ENCODE measurements at places on chromosomes 1 and 21.

GRCh38 chr1:4425892-4426291, 228.5 kb upstream of the AJAP1 start:
- no peak for DNase-seq

- no peak for DNase-seq
These were observed 28.2 kb upstream of the SYDE2 start for GRCh38 chr1:85228972-85229371.

GRCh38 chr1:183435497-183435896, 17.3 kb upstream of the NMNAT2 start:
- no peak for DNase-seq

DNA sequence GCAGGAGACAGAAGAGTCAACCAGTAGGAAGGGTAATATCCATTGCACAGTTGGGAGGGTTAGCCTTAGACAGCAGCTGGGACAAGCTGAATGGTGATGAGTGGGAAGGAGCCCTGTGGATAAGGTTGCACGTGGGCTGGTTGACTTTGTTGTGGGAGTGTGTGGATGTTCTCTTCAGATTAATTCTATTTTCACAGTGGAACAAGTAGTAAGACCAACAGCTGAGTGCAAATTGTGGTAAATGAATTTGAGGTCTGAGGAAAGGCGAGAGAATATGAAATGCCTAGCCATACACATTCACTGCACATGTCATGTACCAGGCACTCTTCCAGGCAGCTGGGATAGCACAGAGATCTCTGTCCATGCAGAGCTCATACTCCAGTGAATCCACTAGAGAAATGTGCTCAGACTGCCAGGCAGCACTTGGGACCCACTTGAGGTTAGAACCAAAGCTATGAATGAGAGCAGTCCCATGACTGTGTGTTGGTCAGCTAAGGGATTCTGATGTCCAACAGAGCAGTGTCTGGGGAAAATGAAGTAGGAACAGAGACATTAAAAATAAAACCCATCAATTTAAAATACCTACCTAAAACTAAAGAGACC, 25.2 kb upstream of the VTCN1 start:
- DNase-seq, result no peak

DNA sequence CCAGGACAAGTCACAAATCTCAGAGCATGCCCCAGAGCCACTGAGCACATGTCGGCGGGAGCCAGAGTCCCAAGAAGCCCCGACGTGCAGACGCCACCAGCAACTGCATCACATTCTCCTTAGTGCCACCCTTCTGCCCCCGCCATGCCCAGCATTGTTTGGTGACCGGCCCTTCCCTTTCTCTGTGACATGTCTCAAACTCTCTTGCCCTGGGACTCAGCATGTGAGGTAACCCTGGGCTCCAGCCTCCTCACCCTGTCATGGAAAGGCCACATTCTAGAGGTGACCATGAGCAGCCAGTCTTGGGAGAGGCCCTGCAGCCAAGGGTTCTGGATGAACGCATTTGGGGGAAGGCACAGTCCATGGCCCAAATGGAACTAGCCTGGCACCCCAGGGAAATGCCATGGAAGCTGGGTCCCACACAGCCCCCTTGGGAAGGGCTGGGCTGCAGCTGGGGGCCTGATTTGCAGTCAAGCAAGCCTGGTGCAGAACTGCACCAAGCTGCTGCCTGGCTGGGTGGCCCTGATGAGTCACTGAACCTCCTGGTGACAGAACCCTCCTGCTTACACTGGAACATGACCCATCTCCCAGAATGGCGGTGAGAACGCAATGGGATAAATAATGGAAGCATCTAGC, 94.4 kb downstream of the ITPKB start:
- no peak for DNase-seq

- no peak for DNase-seq
These were observed 30.8 kb upstream of the ABCG1 start for GRCh38 chr21:42187976-42188653.

GRCh38 chr1:201288007-201288406, 4.7 kb downstream of the PKP1 start:
- DNase-seq, result no peak

DNA sequence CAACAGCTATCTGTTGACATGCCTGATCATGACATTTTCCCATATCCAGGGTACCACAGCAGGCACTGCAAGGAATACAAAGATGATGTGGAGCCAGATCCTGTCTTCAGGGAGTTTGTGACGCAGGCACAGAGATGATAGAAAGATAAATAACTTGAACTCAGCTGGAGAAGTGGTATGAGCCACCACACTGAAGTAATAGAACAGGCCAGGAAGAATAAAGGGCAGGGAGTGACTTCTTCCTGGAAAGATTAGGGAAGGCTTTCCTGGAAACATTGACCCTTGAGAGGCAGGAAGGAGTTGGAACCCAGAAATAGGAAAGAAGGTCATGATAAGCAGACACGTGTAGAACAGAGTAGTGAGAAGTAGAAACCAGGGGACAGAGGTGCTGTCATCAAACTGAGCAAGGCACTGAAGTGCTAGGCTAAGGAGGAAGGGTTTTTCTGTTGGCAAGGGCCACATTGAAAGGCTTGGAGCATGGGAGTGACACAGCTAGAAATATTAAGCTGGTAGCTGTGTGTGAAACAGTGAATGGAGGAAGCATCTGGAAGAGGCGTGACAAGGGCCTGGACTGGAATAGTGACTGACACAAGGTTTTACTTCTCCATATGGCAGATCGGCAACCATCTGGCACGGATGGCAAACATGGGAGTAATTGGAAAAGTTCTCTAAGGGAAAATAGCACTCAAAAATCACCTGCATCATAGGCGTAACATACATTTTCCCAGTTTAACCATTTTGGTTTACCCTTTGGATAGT, 68.4 kb downstream of the AK5 start:
- DNase-seq, result no peak

DNA sequence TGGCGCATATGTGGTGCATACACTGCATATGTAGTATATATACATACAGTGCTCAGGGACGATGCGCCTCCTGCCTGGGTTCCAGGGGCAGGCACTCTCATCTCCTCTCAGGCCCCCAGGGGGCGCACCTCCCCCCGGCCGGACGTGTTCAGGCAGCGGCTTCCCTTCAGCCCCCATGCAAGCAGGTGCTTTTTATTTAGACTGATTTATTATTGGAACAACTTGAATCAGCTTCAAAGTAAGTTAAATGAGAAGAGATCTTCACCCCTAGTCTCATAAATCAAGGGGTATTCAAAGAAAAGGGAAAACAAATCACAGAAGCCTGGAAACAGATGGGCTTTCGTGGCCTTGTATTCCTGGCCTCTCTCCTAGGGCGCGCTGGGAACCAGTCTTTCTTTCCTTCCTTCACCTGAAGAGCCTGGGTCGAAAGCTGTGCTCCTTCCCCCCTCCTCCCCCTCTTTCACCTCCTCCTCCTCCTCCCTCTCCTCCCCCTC, 64.6 kb downstream of the UBIAD1 start:
- DNase-seq, result no peak

DNA sequence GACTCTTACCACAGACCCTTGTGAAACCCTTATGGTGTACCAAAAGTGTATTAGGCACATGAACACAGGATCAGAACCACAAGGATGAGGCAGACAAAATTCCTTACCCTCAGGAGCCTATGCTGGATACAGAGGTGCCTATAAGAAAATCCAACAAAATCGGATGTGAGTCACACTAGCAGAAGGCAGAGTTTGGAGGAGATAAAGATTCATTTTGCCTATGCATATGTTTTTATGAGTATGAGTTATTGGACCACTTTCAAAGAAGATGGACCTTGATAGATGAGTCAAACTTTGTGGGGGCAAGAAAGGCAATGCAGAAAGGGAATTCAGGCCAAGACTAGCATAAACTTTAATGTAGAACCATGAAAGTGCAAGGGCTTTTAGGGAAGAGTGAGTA, 17.0 kb downstream of the CAMK1G start:
- DNase-seq, result no peak

GRCh38 chr1:158814970-158815369, 16.2 kb upstream of the MNDA start:
- DNase-seq, result no peak

GRCh38 chr1:45026446-45026845, 14.4 kb downstream of the UROD start:
- no peak for DNase-seq

DNA sequence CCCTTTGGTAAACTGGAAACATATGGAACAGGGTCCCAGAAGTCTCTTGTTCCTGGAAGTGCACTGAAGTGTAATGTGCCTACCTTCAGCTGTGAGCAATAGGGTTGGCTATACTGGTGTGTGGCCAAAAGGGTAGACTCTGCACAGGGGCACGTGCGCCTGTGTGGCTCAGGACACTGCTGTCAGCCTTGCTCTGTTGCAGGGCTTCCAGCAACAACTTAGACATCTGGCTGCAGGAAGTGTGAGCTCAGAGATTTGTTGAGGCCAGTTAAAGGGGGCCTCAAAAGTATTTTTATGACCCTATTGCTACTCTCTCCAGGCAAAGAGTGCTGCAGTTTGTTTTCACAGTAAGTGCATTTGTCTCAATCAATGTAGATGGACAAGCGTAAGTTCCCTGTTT, 7.5 kb downstream of the CTPS1 start:
- no peak for DNase-seq

DNA sequence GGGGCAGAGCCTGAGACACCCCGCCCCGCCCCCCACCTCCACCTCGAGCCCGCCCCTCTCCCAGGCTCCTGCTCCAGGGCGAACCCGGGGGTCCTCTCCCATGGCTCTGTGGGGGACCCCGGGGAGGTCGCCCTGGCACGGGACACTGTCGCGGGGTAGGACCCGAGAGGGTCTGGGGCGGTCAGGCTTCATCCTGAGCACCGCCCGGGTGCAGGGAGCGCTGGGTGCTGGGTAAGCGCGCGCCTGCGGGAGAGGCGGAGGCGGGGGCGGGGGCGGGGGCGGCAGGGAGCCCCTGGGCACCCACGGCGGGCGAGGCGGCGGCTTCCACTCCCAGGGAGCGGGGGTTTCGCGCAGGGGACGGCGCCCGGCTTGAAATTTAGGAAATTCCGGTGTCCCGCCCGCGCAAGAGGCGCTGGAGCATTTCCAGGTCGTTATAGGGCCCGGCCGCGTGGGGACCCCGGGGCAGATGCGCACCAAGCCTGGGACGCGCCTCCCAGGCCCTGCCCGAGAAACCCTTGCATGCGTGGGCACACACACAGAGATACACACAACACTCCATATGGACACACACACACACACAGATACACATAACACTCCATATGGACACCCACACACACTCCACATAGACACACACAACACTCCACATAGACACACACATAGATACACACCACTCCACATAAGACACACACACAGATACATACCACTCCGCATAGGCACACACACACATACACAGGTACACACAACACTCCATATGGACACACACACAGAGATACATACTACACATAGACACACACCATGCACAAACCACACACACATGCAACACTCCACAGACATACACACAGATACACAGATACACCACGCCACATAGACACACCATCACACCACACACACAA, 48.7 kb upstream of the SLC19A1 start:
- no peak for DNase-seq

DNA sequence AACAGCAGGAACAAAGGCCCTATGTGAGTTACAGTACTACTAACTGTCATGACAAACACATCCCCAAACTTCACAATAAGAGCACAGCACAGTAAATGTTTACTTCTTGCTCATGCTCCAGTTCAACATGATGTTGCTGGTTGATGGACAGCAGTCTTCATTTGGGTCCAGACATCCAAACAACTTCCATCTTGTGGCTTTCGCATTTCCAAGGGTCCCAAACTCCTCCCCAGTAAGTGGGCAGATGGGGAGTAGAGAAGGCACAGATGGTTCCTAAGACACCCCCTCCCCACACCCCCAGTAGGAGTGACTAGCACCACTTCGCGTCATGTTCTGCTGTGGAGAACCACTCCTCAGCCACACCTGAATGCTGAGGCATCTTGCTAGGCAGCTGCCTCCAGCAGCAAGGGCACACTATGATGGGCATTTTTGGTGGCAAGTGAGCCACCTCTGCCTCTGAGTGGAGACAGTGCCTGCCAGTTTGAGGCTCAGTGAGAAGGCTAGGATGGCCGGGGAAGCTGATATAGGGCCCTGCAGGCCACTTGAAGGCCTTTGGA, 32.7 kb upstream of the CD2 start:
- DNase-seq, result no peak

GRCh38 chr1:55695151-55695550, 480.0 kb upstream of the USP24 start:
- no peak for DNase-seq

GRCh38 chr1:199290186-199290585, 651.3 kb downstream of the PTPRC start:
- DNase-seq, result no peak

GRCh38 chr1:182794676-182795201, 5.2 kb downstream of the NPL start:
- DNase-seq, result no peak

GRCh38 chr1:221926441-221926840, 184.6 kb upstream of the DUSP10 start:
- DNase-seq, result no peak

- no peak for DNase-seq
These were observed 20.6 kb downstream of the PADI2 start for GRCh38 chr1:17098446-17099317.

DNA sequence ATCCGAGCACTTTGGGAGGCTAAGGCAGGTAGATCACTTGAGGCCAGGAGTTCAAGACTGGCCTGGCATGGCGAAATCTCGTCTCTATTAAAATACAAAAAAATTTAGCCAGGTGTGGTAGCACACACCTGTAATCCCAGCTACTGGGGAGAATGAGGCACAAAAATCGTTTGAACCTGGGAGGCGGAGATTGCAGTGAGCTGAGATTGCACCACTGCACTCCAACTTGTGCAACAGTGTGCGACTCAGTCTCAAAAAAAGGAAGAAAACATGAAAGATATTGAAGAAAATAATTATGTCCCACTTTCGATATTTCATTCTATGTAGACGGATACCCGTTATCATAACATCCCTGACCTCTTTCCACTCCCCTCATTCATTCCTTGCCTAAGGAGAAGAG, 19.2 kb downstream of the TUT4 start:
- DNase-seq, result no peak

DNA sequence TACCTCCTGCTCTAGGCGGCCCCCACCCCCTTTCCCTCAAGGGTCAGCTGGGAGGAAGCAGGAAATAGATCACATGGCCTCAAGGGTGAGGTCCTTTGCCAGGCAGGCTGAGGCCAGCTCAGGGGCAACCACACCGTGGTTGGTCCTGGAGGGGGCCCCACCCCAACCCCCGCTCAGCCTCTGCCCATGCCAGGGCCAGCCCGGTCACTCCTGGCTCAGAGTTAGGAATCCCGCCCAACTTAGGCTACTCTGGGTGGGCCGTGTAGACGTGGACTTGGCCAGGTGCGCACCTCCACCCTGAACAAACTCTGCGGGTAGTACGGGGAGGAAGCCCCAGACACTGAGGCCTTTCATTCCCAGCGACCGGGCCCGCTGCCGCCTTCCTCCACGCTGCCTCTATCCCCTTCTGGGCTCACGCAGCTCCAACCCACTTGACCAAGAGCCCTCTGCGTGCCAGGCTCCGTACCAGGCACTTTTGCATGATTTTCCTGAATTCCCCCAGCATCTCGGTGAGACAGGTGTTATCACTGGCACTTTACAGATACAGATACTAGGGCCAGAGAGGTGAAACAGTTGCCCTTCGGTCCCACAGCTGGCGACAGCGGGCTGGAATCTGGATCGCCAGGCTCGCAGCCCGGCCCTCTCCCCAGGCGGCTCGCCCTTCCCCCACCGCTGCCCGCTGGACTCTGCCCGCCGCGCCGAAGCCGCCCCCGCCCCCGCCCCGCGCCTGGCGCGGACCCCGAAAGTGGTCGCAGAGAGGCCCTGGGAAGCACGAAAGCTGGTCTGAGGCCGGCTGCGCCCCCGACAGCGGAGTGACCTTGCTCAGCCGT, 769 bp downstream of the GALE start:
- no peak for DNase-seq
